Liver (tissue), 10 donors: ENCODE measurements at places on chromosomes 4 and X. TPM values are rescaled to one million over a fixed set of nuclear protein-coding genes. Genes with fewer than 3 reads are reported as not detected.
A peak's percentile ranks its signal among the peaks of the same experiment; 100 is the strongest.

DNA sequence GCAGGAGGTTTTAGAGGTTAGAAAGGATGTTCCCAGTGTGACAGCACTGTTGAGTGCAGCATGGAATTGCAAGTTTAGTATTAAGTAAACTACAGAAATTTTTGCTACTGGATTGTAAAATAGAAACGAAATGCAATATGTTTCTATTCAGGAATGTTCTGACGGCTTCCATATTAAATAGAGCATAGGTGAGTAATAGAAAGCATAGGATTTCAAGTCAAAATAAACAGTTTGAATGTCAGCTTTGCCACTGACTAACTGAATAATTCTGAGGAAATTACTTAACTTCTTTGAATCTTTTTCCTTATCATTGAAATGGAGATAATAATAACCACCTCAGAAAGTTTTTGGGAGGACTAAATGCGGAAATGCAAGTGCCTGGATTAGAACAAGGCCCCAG, 331.9 kb upstream of the GK2 start:
- DNase-seq: no peak
- no peaks in the 10 kb centered on the region for H3K27me3 ChIP-seq
- H3K27ac ChIP-seq: no peak overlapping the region

The ZCCHC12 gene
- polyA plus RNA-seq: not detected

The GABRG1 gene
- polyA plus RNA-seq: 0.01 TPM

The MAGEB1 gene
- polyA plus RNA-seq: not detected

The BGN gene
- polyA plus RNA-seq: 58.8 TPM

DNA sequence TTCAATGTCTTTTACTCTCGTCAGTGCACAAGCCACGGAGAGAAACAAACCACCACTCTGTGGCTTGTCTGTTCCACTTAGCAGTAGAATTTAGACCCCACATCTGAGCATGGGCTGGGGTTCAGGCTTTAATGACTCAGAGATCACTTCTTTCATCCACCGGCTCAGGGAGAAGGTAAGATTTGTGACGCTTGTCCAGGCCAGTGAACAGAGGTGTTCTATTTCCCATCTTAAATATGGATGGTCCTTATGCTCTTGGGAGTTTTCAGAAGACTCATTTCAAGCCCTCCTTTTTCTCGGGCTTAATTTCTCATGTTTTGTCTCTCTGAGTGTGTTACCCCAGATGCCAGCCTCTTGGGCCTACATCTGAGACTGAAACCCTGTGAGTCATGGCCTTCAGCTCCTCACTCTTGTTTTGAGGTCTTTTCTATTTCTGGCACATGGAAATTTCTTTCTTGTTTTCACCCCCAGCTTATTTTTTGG, 127.4 kb upstream of the SFRP2 start:
- H3K27ac ChIP-seq: no peak overlapping the region
- no peaks in the 10 kb centered on the region for H3K36me3 ChIP-seq
- no peak overlapping the region for H3K4me3 ChIP-seq

- H3K27me3 ChIP-seq: no peaks in the 10 kb centered on the region
- no peaks in the 10 kb centered on the region for H3K4me1 ChIP-seq
- no peak overlapping the region for H3K27ac ChIP-seq
- no peak for DNase-seq
- H3K36me3 ChIP-seq: no peaks in the 10 kb centered on the region
These were observed 10.9 kb downstream of the MTHFD2L start for GRCh38 chr4:74168841-74169240.

DNA sequence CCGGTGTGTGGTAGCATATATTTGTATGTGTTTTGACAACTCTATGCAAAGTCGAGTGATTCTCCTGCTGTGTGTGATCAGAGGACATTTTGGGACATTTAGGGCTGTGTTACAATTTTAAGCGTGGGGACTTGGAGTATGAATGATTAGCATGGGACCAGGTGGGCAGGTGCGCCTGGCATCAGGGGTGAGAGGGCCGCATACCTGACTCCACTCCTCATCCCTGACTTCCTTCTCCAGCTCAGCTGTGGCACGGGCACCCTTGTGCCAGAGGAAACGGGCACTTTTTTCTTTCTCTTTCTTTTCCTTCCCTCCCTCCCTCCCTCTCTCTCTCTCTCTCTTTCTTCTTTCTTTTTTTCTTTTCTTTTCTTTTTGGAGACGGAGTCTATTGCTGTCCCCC, 15.7 kb upstream of the PLCXD1 start:
- H3K27ac ChIP-seq: peak overlapping the region; percentile 83
- no peak for DNase-seq
- no peaks in the 10 kb centered on the region for H3K36me3 ChIP-seq
- no peaks in the 10 kb centered on the region for H3K27me3 ChIP-seq
- H3K4me3 ChIP-seq: no peak overlapping the region
- peaks cover 23% of the 10 kb centered on the region for H3K4me1 ChIP-seq

- no peaks in the 10 kb centered on the region for H3K27me3 ChIP-seq
- no peak overlapping the region for H3K4me3 ChIP-seq
- no peak overlapping the region for H3K27ac ChIP-seq
- no peaks in the 10 kb centered on the region for H3K4me1 ChIP-seq
These were observed 16.6 kb downstream of the COQ2 start for GRCh38 chr4:83267830-83268475.

DNA sequence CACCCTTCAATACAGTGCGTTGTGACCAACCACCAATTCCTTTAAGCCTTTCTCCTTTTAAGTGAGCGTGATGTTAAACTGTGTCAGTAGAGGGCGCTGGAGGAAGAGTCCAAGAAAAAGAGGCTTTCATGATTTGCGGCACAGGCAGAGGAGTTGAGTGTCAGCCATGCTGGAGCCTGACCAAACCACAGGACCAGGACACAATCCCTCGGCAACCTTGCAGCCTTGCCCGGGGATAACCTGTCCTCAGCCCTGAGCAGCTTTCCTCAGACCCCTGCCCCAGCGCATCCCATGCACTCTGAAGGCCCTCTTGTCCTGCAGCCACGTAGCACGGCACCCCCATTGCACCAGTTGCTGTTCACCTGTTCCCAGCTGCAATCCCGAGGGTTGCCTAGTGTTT, 53.5 kb upstream of the SMIM31 start:
- H3K4me3 ChIP-seq: no peak overlapping the region
- no peaks in the 10 kb centered on the region for H3K27me3 ChIP-seq
- no peak overlapping the region for H3K27ac ChIP-seq

GRCh38 chr4:40881851-40882250, 132.1 kb downstream of the NSUN7 start:
- peaks cover 5% of the 10 kb centered on the region for H3K36me3 ChIP-seq
- no peak overlapping the region for H3K27ac ChIP-seq
- H3K27me3 ChIP-seq: no peaks in the 10 kb centered on the region
- DNase-seq: no peak
- H3K4me1 ChIP-seq: no peaks in the 10 kb centered on the region

- H3K27me3 ChIP-seq: no peaks in the 10 kb centered on the region
- no peaks in the 10 kb centered on the region for H3K4me1 ChIP-seq
- peak; percentile 75 for DNase-seq
- H3K4me3 ChIP-seq: peak overlapping the region; percentile 38
- no peak overlapping the region for H3K27ac ChIP-seq
- H3K36me3 ChIP-seq: no peaks in the 10 kb centered on the region
These were observed 14.4 kb upstream of the RAB40A start for GRCh38 chrX:103533511-103534216.

DNA sequence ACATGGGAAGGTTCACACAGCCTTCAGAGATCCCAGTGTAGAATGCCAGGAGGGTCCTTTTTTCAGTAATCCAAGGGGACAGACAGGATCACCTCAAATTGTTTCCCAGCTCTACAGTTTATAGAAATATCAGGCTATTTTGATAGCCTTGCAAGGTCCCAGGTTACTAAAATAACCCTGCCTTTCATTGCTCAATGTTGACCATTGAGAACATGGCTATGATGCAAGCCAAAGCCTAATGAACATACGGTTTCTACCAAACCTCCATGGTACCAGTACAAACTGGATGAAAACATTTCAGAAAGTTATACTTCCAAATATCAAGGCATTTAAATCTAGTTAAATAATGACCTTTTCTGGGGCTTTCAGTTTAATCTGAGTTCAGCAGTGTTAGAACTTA, 151.5 kb downstream of the PLS3 start:
- no peaks in the 10 kb centered on the region for H3K27me3 ChIP-seq
- no peak for DNase-seq
- no peaks in the 10 kb centered on the region for H3K4me1 ChIP-seq
- H3K36me3 ChIP-seq: no peaks in the 10 kb centered on the region

DNA sequence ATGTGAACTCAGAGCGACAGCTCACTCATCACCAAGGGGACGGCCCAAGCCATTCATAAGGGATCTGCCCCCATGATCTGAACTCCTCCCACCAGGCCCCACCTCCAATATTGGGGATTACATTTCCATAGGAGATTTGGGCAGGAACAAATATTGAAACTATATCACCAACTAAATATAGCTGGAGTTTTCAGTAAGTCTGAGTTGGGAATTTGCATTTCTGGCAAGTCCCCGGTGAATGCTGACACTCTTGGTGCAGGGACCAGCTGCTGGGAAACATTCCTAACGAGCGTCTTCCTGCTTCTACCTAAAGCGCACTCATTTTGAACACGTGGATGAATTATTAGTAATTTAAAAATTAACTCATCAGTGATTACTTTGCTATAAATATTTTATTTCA, 13.2 kb downstream of the CLDN34 start:
- no peaks in the 10 kb centered on the region for H3K36me3 ChIP-seq
- no peaks in the 10 kb centered on the region for H3K4me1 ChIP-seq
- no peak overlapping the region for H3K27ac ChIP-seq
- no peaks in the 10 kb centered on the region for H3K27me3 ChIP-seq

DNA sequence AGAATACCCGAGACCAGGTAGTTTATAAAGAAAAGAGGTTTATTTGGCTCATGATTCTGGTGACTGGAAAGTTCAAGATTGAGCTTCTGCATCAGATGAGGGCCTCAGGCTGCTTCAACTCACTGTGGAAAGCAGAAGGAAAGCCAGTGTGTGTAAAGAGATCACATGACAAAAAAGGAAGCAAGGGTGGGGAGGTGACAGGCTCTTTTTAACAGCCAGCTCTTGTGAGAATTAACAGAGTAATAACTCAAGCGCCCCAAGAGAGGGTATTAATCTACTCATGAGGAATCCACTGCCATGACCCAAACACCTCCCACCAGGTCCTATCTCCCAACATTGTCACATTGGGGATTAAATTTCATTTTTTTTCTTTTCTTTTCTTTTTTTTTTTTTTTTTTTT, 6.3 kb upstream of the YIPF6 start:
- no peak overlapping the region for H3K27ac ChIP-seq
- H3K4me1 ChIP-seq: no peaks in the 10 kb centered on the region
- no peak overlapping the region for H3K4me3 ChIP-seq
- no peaks in the 10 kb centered on the region for H3K36me3 ChIP-seq

GRCh38 chr4:33850371-33850902, 2393.9 kb downstream of the ARAP2 start:
- no peaks in the 10 kb centered on the region for H3K27me3 ChIP-seq
- H3K36me3 ChIP-seq: no peaks in the 10 kb centered on the region
- no peaks in the 10 kb centered on the region for H3K4me1 ChIP-seq
- no peak for DNase-seq
- H3K4me3 ChIP-seq: no peak overlapping the region

GRCh38 chr4:42636645-42636949, 20.3 kb downstream of the ATP8A1 start:
- H3K27me3 ChIP-seq: no peaks in the 10 kb centered on the region
- DNase-seq: no peak
- no peaks in the 10 kb centered on the region for H3K4me1 ChIP-seq
- no peak overlapping the region for H3K4me3 ChIP-seq
- no peak overlapping the region for H3K27ac ChIP-seq
- H3K36me3 ChIP-seq: no peaks in the 10 kb centered on the region

GRCh38 chr4:74283614-74284013, 24.7 kb upstream of the EPGN start:
- no peaks in the 10 kb centered on the region for H3K4me1 ChIP-seq
- H3K4me3 ChIP-seq: no peak overlapping the region
- H3K27me3 ChIP-seq: no peaks in the 10 kb centered on the region
- no peak overlapping the region for H3K27ac ChIP-seq
- H3K36me3 ChIP-seq: peaks cover 2% of the 10 kb centered on the region
- no peak for DNase-seq

DNA sequence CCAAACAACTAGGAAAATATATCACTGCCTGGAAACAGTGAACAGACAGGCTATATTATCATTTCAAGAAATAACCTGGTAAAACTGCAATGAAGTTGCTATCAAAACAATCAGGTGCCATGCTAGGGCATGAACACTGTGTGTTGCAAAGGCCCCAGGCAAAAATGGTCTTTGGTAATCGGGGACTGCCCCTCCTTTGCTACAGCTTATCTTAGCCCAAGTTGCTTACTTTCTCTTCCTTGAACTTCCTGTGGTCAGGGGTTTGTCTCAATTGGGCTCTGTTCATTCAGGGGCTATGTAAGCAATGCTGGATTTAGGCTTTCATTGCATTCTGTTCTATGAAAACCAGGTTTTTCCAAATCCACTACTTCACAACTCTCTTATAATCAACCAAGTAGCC, 30.4 kb downstream of the SCML1 start:
- H3K27ac ChIP-seq: no peak overlapping the region
- no peak overlapping the region for H3K4me3 ChIP-seq

The NOX1 gene
- polyA plus RNA-seq: not detected

The RAB40A gene
- 0.06 TPM for polyA plus RNA-seq

GRCh38 chr4:15690020-15690809, 8.6 kb downstream of the FAM200B start:
- no peak overlapping the region for H3K4me3 ChIP-seq
- H3K27me3 ChIP-seq: no peaks in the 10 kb centered on the region
- DNase-seq: no peak
- peaks cover 3% of the 10 kb centered on the region for H3K36me3 ChIP-seq
- peak overlapping the region; percentile 8 for H3K27ac ChIP-seq
- H3K4me1 ChIP-seq: no peaks in the 10 kb centered on the region

- no peak for DNase-seq
- no peak overlapping the region for H3K4me3 ChIP-seq
- H3K36me3 ChIP-seq: no peaks in the 10 kb centered on the region
- peaks cover 8% of the 10 kb centered on the region for H3K4me1 ChIP-seq
- no peak overlapping the region for H3K27ac ChIP-seq
These were observed 2.8 kb downstream of the VEGFC start for GRCh38 chr4:176789955-176790354.

- no peaks in the 10 kb centered on the region for H3K27me3 ChIP-seq
- H3K4me1 ChIP-seq: peaks cover 9% of the 10 kb centered on the region
- peak; percentile 38 for DNase-seq
- H3K27ac ChIP-seq: no peak overlapping the region
- no peak overlapping the region for H3K4me3 ChIP-seq
These were observed 6.5 kb downstream of the RPL39 start for GRCh38 chrX:119784747-119785446.

DNA sequence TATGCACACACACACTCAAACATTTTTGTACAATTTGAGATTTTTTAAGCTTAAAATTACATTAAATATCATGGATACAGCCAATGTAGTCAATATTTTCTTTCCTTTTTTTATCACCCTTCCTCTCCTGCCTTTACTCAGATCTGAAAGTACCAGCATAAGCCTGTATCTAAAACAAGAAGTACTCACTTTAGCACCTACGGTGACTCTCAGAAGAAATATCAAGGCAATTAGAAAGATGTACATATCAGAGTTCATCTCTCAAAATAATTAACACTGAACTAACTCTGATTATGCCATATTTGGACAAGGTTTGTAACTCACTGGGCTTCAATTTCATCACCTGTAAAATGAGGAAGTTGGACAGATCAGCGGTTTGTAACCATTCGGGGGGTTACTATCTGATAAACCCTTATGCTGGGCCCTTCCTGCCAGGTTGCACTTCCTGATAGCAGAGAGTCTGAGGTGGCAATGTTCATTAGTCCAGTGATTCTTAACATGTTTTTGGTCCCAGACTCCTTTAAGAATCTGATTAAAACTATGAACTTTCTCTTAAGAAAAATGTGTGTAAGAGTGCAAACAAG, 5.7 kb upstream of the GPR174 start:
- H3K4me3 ChIP-seq: no peak overlapping the region
- H3K27ac ChIP-seq: no peak overlapping the region
- DNase-seq: no peak
- H3K27me3 ChIP-seq: no peaks in the 10 kb centered on the region

- peaks cover 16% of the 10 kb centered on the region for H3K4me1 ChIP-seq
- H3K36me3 ChIP-seq: no peaks in the 10 kb centered on the region
- no peak overlapping the region for H3K4me3 ChIP-seq
- H3K27me3 ChIP-seq: no peaks in the 10 kb centered on the region
These were observed 3.8 kb downstream of the DOK7 start for GRCh38 chr4:3466691-3467600.
